ENCODE measurements at places on chromosomes 3 and 15.

GRCh38 chr15:80710635-80711554 is 15.8 kb downstream of the ABHD17C start:
- DNase-seq = no peak

GRCh38 chr3:43512754-43513404 is 108.9 kb downstream of the ANO10 start:
- DNase-seq = no peak

DNA sequence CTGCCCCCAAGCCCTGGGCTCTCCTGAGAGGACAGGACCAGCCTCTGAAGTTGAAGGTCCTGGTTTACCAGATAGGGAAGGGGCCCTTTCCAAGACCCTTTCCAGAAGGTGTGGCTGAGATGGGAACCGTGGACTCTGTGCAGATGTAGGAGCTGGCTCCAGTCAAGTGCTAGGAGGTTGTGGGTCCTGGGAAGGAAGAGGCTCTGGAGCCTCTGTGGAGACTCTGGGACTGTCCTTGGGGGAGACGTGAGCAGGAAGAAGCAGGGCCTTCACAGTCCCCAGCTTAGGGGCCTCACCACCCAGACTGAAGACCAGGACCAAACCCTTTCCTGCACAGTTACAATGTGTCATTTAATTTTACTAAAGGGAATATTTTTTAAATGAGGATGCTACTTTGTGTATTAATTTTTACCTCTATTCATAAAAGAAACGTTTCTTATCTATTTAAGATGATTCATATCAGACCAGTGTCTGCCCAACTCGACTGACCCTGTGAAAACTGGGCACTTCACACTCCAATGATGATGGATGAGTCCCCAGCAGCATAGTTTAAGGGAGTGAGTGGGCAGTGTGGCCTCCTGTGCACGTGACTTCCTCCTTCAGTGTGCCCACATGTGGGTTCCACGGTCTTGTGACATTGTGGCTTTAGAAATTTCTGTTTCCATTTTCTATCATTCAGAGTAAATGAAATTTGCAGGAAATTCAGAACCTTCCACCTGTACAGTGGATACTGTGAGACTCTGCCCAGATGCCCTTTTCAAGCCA is 10.9 kb downstream of the CCR5AS start:
- DNase-seq = no peak

DNA sequence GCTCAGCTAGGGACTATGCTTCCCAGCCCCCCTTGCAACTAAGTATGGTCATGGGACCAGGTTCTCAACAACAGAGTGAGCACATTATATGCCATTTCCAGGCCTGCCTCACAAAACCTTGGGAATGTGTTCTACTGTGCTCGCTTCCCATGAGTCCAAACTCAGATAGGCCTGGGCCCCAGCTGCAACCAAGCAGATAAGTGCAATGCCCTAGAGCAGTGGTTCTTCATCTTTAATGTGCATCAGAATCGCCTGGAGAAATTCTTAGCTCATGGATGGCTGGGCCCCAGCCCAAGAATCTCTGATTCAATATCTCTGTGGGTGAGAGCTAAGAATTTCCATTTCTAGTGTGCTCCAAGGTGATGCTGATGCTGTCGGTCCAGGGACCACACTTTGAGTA is 27.5 kb upstream of the TBC1D21 start:
- DNase-seq = no peak

- no peak for DNase-seq
These were observed 213.7 kb downstream of the PDCD6IP start for GRCh38 chr3:34012102-34012461.

- no peak for DNase-seq
These were observed 65.4 kb downstream of the TFRC start for GRCh38 chr3:196016485-196016884.

- no peak for DNase-seq
These were observed 11.0 kb downstream of the TMEM45A start for GRCh38 chr3:100503448-100503847.

DNA sequence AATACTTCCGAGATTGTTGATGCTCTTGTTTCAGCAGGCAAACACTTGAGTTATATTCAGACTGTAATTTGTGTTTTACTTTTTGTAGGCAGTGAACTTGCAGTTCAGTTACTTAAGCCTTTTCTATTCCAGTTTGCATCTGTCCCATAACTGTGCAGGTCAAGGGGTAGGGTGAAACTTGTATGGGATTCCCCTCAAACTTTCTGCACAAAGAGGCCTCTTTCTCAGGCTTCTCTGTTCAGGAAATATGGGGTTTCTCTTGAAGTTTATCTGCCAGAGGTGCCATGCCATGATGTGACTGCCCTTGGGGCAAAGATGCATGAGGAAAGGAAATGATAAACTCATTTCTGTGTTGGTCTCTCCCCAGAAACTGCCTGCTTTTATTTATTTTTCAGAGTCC is 66.7 kb downstream of the SLC24A1 start:
- no peak for DNase-seq

DNA sequence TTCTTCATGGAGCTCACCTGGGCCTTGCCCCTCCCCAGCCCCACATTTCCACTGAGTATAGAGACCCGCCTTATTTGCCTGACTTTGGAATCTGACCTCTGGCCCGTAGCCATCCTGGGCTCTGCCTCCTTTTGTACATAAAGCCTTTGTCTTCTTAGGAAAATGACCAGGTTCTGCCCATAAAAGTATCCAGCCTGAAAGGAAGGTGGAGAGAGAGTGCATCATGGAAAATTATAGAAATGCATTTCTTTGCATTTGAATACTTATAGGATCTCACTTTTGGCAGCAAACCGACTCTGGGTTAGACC is 3.6 kb upstream of the SH2D7 start:
- no peak for DNase-seq

Data from Kasumi-1 (cell line).